ENCODE measurements at places on chromosomes 1 and 21.

- DNase-seq, result no peak
Observed at GRCh38 chr1:153354515-153355193, 3.0 kb upstream of the S100A9 start.

GRCh38 chr1:246365708-246366107 is 141.4 kb downstream of the SMYD3 start:
- DNase-seq, result no peak

- DNase-seq, result no peak
Observed at GRCh38 chr1:24745711-24746413, 615 bp downstream of the CLIC4 start.

- no peak for DNase-seq
Observed at GRCh38 chr21:44579833-44580144, 615 bp downstream of the KRTAP10-5 start.

GRCh38 chr1:67431869-67432578 is 1.8 kb upstream of the SERBP1 start:
- DNase-seq, result no peak

DNA sequence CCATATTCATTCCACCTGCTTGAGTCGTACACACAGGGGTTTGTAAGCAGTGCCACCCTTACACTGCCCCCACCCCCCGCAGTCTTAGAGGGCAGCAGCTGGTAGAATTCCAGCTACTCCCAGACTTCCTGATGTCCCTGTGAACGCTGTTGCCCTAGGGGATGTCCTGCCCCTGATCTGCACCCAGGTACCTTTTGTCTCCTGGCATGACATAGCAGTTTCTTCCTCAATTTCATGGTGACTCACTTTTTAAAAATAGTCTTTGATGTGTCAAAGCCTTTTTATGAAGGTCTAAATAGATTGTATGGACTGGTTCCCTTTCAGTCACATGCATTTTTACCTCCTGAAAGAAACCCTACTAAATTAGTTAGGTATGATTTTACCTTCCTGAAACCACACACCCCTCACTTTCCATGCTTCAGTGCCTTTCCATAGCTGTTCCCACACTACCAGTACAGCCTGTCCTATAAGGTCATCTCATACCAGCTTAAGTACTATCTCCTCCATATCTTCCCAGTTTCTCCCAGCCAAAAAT is 76.4 kb downstream of the ST3GAL3 start:
- no peak for DNase-seq

DNA sequence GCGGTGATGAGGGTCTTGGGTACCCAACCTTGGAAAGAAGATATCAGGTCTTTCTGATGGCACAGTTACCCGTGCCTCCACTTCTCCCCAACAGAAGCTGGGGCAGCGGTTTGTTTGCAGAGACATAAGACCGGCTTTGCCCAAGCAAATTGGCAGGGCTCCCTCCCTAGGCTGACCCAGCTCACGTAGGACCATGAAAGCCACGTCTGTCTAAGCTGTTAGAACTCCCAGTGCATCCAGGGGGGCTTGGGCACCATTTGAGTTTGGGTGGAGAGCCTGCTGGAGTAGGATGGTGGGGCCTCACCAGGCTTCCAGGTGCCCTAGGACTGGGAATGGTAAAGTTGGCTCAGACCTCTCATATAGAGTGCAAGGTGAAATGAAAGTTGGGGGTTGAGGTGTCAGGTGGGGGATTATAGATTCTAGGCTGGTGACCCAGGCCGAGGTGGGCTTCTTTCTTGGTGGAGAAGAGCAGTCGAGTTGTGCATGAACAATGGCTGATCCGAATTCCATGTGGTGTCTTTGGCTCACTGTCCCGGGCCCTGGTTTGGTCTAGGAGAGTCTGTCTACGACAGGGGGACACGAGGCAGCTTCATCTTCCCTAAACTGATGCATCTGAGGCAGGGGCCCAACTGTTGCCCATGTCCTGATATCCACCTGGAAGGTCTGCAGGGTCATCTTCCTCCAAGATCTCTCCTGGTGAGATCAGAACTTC is 3.4 kb downstream of the POU3F1 start:
- DNase-seq, result no peak

GRCh38 chr1:229280037-229280828 is 9.3 kb downstream of the RAB4A start:
- DNase-seq, result no peak

DNA sequence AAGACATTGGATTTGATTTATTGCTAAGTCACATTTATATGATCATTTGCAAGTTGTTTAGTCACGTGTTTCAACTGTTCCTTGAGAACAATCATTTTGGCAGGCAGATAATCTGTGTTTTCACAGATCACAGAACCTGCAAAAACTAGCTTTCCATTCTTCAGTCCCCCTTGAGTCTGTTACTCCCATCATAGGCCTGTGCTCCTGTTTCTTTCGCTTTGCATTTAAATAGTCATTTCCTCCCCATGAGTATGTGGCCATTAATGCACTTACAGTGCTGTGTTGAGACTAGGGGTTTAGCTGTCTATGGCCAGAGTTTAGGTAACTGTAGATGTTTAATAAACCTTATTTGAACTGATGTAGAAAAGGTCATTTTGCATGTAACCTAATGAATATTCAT is 214.5 kb downstream of the PATJ start:
- DNase-seq, result no peak

DNA sequence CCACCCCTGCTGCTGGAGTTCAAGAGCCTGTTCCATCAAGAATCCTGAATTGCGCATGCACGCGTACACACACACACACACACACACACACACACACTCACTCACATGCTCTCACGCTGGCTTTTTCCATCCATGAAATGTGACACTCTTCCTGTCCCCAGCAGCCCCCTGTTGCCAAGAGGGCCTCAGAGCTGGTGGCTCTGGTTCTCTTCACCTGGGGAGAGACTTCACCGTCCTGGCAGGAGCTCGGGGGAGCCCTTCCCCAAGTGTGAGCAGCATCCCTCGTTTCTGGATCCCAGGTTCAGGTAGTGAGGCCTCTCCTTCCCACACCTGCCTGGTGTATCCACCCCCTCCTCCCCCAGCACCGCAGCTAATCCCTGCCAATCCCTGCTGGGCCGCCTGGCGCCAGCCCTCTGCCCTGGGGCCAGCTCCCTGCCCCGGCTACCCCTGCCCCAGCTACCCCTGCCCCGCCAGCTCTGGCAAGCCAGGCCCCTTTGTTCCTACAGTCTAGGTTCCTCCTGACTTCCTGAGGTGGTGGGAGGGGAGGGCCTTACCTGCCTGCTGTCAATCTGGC is 9.9 kb downstream of the PLOD1 start:
- DNase-seq, result peak; percentile 58

DNA sequence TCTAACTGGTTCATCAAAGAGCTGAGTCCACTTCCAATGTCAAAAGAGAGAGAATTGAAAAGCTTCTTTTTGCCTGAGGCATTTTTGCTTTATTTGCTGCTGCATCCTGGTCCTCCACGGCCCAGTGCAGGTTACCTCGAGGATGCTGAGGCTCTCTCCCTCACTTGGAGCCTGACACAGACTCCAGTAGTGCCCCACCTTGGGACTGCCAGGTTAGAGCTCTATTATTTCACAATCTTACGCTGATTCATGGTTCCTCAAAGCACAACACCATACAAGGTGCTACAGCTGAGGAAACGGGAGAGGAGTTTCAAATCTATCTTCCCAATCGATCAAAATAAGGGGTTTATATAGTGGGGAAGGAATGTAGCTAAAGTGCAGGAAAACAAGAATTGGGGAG is 13.6 kb upstream of the PLPPR4 start:
- DNase-seq, result no peak

- DNase-seq, result no peak
Observed at GRCh38 chr1:152519851-152520250, 5.6 kb downstream of the CRCT1 start.

GRCh38 chr1:227938911-227939790 is 8.6 kb downstream of the WNT9A start:
- DNase-seq, result no peak

DNA sequence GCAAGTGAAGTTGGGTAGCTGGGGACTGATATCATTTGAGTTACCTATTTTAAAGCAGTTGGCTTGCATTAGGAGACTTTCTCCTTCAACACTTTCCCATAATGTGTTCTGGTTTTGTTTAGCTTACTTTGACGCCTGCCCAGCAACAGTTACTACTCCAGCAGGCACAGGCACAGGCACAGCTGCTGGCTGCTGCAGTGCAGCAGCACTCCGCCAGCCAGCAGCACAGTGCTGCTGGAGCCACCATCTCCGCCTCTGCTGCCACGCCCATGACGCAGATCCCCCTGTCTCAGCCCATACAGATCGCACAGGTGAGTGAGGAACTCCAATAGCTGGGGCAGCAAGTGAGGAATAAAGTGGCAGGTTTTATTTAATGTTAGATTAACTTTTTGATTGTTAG is 144.3 kb downstream of the CD247 start:
- DNase-seq, result no peak

DNA sequence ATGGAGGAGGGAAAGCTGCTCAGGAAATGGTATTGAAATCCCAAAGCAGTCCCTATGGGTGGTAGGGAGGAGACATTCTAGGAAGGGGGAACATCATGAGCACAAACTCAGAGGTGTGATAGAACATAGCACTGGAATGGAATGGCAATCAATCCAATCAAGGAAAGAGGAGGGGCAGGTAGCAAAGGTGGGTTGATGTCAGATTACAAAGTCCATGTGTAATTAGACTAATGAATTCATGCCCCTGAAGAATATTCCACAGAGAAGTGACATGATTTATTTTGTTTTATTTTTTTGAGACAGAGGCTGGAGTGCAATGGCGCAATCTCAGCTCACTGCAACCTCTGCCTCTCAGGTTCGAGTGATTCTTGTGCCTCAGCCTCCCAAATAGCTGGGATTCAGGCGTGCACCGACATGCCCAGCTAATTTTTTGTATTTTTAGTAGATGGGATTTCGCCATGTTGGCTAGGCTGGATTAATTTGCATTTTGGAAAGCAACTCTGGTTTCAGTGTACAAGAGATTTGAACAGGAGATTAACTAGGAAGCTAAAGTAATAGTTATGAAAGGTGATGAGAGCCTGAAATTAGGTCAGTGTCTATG is 36.1 kb downstream of the DEGS1 start:
- no peak for DNase-seq

- DNase-seq, result no peak
Observed at GRCh38 chr1:180614730-180615129, 17.1 kb upstream of the XPR1 start.

DNA sequence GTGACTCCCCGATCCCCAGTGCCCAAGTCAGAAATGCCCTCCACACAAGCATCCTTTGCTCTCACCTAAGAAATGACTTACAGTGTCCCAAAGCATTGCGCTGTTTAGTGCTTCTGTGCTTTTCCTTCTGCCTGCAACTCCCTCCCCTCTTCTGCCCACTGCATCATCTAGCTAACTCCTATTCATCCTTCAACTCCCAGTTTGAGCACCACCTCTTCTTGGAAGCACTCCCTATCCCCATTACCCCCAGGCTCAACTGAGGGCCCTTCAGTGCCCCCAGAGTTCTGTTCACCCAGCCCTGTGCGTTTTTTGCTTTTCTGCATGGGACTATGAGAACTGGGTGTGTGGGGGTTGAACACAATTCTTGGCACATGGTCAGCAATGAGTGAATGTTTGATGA is 10.0 kb downstream of the KCNQ4 start:
- DNase-seq, result no peak

- DNase-seq, result no peak
Observed at GRCh38 chr1:36372617-36373016, 13.1 kb downstream of the STK40 start.

GRCh38 chr1:94118013-94118412 is 2.9 kb downstream of the ABCA4 start:
- no peak for DNase-seq

- no peak for DNase-seq
Observed at GRCh38 chr1:32239337-32239736, 7.7 kb upstream of the FAM167B start.

- peak; percentile 34 for DNase-seq
Observed at GRCh38 chr1:100868364-100868995, 26.2 kb downstream of the EXTL2 start.

GRCh38 chr21:14857529-14857928 is 207.3 kb downstream of the NRIP1 start:
- no peak for DNase-seq

DNA sequence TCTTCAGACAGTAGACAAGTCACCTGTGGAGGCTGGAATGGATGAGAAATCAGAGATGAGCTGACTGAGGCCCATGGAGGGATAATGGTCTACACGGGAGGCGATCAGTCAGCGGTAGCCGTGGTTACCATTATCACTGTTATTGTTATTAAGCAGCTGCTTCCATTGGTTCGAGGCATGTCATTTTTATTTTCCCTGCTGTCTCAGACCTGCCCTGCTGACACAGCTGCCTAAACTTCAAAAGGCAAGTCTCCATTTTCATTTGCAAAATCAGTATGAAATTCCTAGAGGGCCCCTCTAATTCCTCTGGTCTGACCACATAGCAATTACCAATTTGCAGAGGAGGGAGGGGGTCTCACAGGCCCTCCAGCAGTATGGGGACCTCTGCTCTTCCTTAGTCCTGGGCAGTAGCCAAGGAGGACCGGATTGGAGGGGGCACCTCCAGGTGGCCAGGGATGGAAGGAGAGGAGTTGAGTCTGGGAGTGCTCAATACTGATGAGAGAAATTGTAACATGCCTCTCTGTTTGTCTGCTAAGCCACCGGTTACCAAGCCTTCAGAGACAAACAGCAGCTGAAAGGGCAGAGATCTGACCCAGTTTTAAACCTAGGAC is 184.2 kb downstream of the TRABD2B start:
- DNase-seq, result no peak

GRCh38 chr1:11535761-11536572 is 57.0 kb downstream of the DISP3 start:
- DNase-seq, result no peak

DNA sequence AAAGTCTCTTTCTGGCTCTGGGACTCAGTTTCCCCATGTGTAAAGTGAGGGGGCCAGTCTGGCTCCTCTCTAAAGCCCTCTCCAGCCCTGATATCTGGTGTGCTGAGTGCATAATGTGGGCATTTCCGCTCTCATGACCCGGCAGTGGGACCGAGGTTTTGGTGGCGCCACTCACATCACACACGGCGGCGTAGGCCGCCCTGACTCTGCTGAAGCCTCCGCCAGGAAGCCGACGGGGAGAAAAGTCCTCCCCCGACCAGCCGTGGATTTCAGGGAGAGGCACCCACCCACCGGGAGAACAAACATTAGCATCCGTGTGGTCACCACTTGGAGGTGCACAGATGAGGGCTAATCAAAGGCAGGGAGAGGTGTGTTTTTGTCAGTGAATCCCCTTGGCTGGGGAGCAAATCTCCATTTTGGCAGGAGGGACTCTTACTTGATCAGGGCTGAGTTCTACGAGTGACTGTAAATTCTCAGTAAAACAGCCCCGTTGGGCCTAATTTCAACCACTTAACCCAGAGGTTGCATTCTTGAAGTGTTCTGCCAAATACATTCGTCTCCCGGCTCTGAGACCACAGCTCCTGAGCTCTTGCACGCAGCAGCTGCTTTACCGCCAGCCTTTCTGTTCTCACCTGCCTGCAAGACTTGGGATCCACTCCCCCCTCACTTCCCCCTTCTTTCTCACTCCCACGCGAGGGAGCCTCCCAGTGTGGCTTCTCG is 118.2 kb downstream of the FOXD2 start:
- no peak for DNase-seq
